ENCODE measurements at places on chromosomes 12 and 14.

GRCh38 chr12:19190292-19191031 is 60.9 kb downstream of the PLEKHA5 start:
- no peak for DNase-seq

- no peak for DNase-seq
These were observed 15.4 kb downstream of the PXN start for GRCh38 chr12:120249875-120250795.

DNA sequence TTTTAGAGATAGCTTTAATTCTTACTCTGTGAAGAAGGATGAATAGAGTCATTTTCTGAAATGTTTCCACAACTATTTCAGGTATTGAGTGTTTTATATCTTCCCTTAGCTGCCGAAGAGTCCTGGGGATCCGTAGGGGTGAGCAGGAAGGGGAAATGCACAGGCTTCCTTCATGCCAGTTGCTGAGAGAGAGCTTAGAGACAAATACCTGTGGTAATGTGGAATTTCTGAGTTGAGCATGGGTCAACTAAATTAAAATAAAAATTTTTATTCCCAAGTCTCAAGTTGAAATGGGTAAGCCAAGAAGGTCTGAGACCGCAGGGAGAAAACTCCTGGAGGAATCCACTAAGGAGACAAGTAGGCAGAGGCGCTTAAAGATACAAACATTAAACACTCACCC is 185.7 kb downstream of the DAD1 start:
- no peak for DNase-seq

DNA sequence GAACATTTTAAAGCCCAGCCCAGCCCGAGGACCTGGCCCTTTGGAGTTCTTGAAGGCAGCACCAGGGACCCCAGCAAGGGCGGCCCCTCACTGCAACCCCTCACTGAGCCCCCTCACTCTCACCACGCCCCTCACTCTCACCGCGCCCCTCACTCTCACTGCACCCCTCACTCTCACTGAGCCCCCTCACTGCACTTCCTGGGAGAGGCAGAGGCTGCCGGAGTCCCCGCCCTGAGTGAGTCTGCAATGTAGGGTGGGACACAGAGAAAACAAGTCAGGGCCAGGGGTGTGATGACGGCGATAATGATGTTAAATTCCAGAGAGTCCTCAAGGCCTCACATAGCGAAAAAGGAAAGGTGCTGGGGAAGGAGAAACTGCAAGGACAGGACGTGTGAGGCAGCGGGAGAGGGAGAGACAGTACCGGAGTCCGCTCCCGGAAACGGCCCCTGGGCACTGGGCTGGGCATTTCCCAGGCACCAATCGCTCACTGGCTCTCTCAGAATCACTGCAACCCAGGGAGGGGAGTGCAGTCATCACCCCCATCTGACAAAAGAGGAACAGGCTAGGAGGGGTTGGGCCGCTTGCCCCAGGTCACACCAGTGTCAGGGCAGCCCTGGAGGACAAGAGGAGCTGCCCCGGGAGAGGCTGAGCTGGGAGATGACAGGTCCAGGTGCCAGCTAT is 24.9 kb downstream of the CCDC88C start:
- no peak for DNase-seq

Measured in hematopoietic multipotent progenitor cell treated with erythropoietin and hydrocortisone succinate and interleukin-3 and kit ligand, for 15 days (in vitro differentiated cells).